Stimulated activated CD8-positive, alpha-beta memory T cell treated with anti-CD3 and anti-CD28 coated beads, Interleukin-7, amount 100 ng/mL, for 4 hours (primary cell): ENCODE measurements at places on chromosomes 5 and 9.

GRCh38 chr9:115591584-115591984 is 473.6 kb upstream of the TNC start:
- DNase-seq: no peak

DNA sequence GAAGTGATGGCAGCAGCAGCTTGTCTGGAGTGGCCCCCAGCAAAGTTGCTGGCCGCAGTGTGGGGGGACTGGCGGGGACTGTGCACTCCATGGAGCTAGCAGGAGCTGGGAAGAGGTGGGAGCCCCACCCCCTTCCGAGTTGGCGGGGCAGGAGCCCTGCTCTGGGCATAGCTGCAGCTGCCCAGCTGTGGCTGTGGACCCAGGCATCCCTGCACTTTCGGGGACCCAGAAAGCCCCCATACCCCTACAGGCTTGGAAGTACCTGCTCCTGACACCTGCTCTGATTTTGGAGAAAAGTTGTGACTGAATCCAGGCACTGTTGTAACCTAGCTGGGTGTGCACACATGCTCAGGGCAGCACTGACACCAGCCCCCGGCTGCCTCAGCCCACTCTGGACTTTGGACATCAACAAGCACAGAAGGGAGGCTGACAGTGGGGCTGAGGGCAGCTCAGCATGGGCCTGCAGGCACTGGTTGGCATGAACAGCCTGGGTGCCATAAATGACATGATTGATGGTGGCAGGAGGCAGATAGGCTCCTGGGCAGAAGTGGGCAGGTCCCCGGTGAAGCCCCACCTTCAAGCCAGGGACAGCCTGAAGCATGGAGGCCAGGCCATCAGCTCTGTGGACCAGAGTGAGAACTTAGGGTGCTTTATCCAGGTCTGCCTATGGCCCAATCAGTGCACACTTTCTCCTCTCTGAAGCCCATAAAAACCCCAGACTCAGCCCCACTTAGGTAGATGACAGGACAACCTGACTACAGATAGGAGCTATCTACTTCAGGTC is 12.6 kb downstream of the LMBRD2 start:
- no peak for DNase-seq

GRCh38 chr5:26543987-26544386 is 494.4 kb downstream of the CDH9 start:
- DNase-seq: no peak

GRCh38 chr9:28056466-28056865 is 483.2 kb upstream of the C9orf72 start:
- no peak for DNase-seq

- no peak for DNase-seq
Observed at GRCh38 chr9:16205455-16205854, 652.6 kb downstream of the CCDC171 start.

DNA sequence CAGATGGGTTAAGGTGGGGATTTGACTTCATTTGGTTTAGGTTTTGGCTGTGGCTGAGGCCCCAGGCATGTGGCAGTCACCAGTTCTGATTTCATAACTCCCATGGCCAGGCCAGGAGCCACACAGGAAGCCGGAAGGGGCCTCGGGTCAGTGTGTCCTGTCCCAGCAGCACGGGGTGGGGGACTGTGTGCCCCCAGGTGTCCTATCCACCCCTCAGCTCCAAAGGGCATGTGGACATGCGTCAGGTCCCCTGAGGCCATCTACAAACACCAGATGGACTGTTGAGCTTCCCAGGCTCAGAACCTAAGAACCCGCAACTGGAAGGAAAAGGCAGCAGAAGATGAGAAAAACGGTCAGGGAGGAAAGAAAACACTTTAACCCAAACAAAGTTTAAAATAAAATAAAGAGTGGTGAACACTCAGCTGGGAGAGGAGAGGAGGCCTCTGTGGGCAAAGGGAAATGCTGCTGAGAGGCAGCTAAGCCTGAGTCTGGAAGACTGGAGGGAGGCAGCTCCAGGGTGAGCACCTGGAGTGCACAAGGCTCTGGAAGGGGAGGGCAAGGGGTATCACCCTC is 260.8 kb downstream of the AUH start:
- no peak for DNase-seq

DNA sequence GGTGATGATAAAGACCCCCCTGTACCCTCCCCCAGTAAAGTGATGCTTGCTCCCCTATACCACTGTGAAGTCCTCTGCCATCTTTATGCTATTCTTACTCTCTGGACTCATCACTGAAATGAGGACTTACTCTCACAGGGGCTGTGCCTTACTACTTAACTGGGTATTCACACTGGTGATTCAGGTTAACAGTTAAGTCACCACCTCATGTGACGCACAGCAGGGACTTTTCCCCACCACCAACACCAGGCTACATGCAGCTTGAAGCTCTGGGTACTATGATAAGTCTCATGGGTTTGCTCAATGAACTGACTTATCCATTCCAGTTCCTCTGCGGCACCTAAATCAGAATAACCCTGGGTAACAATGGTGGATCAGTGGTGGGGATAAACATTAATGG is 163.7 kb downstream of the ELAVL2 start:
- DNase-seq: no peak
